ENCODE measurements at places on chromosomes 16 and 17.

DNA sequence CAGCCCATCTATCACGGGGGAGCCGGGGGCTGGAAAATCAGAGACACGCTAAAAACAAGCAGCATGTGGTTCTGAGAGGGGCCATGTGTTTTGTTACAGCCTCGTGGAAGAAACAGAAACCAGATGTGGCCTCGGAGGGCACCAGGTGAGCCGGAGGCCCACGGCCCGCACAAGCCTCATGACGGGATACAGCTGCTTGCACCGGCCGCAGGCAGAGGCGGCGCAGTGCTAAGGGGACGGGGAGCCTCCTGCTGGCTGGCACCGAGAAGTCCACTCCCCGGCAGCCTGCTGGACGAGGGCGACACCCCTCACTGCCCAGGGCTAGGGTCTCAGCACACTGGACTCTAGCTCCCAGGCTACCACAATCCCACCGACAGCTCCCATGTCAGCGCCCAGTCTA is 19.2 kb downstream of the NDUFAF8 start:
- no peak for DNase-seq

- no peak for DNase-seq
Measured at GRCh38 chr17:64565563-64565962, 58.8 kb downstream of the CEP95 start.

GRCh38 chr16:49739381-49739780 is 116.5 kb downstream of the ZNF423 start:
- no peak for DNase-seq

- DNase-seq = no peak
Measured at GRCh38 chr16:17371299-17371698, 99.5 kb downstream of the XYLT1 start.

GRCh38 chr17:67063141-67063540 is 18.8 kb downstream of the CACNG1 start:
- no peak for DNase-seq

DNA sequence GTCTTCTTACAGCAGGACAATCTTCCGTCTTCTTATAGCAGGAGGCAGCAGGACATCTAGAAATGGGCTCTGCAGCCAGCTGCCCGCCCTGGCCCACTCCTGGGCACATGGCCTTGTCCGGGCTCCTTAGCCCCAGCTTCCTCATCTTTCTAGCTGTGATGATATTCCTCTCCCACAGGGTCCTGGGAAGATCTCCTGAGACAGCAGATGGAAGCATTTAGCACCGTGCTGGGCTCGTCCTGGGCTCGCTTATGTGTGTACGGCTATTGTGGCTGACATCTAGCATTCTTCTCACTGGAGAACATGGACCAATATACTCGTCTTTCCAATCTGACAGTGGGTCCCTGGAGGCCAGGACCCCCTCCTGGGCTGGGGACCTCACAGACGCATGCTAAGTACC is 48.5 kb downstream of the TIMM22 start:
- DNase-seq = no peak

GRCh38 chr16:68087688-68088087 is 2.5 kb downstream of the NFATC3 start:
- no peak for DNase-seq

All from activated naive CD4-positive, alpha-beta T cell (primary cell).